ENCODE measurements at places on chromosomes 6 and 20.

DNA sequence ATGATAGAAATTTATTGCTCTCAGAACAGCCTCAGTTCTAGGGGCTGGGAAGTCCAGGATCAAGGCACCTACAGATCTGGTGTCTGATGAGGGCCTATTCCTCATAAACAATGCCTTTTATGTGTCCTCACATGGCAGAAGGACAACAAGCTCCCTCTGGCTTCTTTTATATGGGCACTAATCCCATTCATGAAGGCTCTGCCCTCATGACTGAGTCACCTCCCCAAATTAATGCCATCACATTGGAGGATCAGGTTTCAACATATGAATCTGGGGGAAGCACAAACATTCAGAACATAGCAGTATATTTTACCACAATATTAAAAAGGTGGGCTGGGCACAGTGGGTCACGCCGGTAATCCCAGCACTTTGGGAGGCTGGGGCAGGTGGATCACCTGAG, 58.5 kb upstream of the CCN6 start:
- no peak for DNase-seq

DNA sequence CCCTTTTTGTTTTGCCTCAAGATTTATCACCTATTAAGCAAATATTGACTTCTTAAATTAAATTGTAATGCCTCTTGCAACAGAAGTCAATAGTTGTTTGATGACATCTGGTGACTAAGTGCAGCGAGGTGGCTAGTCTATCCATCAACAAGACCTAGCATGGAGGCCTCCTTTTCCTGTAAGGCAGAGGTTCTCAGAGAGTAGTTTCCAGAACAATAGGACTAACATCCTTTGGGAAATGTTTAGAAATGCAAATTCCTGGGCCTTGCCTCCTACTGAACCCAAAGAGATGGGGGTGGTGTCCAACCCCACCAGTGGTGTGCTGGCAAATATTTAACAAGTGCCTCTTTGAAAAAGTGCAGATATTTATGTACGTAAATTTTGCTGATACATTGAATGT, 143.7 kb downstream of the SCP2D1 start:
- DNase-seq, result no peak

- peak; percentile 79 for DNase-seq
Measured at GRCh38 chr6:29627755-29628418, 5.1 kb downstream of the GABBR1 start.

GRCh38 chr6:154276810-154277628, 79.6 kb downstream of the IPCEF1 start:
- peak; percentile 62 for DNase-seq

DNA sequence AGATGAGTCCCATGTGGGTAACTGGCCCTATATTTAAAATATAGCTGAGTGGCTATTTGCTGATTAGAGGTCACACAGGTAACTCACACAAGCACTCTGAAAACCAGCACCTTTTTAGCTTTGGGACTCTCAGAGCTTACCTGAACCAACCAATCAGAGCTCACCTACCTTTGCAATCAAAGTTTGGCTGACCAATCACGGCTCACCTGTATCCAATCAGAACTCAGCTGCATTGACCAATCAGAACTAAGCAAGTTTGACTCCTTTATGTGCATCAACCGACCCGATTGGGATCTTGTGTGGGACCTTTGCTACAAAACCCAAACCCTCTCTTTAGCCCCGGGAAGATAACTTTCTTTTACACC, 106.8 kb upstream of the NXT1 start:
- no peak for DNase-seq

DNA sequence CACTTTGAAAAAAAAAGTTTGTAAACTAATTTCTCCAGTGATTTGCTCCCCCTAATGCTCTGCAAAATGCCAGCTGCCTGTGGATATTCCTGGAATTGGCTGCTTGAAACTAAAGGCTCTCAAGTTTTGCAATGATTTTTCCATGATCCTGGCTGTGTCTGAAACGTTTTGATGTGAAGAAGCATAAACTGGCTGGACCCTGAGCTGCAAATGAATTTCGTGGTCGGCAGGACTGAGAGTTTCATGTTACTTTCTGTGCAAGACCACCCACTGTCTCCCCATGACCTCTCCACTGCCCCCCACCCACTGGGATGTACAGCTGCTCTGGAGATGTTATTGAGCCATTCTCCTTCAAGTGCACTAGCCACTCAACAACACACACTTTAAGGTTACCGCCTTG, 171.3 kb upstream of the SSTR4 start:
- no peak for DNase-seq

DNA sequence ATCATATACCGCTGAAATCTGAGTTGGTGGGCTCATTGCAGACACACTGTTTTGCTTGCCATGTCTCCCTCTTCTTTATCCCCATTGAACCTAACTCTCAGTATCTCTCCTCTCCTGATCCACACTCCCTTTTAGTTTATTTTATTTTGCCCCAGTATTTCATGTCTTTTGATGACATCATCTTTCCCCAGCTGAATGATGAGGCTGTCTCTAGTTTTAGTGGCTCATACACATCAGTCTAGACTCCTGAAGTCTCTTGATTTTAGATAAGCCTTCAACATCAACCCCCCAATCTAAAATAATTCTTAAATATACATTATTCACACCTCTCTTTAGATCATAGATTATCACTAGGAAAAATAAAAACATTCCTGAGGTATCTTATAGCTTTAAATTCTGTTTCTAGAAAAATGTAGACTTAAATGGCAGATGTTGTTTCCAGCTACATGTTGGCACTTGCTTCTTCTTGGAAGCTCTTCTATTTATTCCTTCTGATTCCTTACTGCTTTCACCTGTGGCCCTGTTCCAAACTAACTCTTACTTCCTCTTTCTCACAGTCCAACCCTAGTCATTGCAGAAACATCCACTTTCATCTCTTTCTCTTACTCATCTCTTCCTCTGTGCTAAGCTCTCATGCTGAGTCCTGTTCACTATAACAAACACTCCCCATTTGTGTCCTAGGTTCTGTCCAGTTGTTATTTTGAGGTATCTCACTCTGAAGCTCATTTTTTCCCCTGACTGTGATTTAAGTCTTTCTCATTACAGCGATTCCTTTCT, 191.9 kb upstream of the SLC35B3 start:
- no peak for DNase-seq

DNA sequence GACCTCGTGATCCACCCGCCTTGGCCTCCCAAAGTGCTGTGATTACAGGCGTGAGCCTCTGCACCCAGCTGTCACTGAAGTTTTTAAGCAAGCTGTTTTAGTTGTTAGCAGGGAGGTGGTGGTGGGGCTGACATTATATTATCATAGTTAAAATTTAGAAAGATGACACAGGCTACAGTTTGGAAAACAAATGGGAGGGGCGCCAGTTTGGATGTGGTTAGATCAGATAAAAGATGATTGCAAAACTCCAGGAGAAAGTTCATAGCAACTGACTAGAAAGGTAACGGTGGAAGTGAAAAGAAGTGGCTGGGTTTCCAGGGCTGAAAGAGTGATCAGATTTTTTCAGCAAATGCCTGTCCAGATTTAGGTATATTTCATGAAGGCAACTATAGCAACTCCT, 311.9 kb upstream of the CITED2 start:
- no peak for DNase-seq

- peak; percentile 37 for DNase-seq
Measured at GRCh38 chr20:53707371-53708055, 113.9 kb upstream of the ZNF217 start.

GRCh38 chr6:148934539-148934938, 187.7 kb downstream of the UST start:
- DNase-seq, result peak; percentile 30

DNA sequence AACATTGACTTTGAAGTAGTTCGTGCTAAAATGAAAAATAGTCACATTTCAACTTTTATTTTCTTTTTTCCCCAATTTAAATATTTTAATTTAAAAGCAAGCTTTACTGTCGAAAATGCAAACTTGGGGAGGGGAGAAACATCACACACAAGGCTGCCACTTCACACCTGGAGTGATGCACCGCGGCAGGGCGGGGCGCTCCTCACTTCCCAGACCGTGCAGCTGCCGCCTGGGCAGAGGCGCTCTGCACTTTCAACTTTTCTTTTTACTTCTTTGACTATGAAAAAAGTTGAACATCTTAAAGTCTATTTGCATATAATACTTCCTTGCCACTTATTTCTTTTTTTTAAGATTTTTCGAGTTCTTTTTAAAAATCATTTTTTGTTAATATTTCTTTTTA, 993.3 kb upstream of the GJE1 start:
- no peak for DNase-seq

DNA sequence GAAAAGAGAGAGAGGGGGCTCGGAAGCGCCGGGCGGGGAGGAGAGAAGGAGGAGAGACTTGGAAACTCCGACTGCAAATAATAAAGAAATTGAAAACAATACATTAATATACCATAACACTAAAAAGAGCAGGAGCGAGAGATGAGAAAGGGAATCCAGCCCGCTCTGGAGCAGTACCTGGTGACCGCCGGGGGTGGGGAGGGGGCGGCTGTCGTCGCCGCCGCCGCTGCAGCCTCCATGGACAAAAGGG, 338 bp downstream of the E2F3 start:
- no peak for DNase-seq

Data from Ammon's horn (tissue), 1 donor.